A549 treated with CpdA at 1 μM for 4 hours (cell line): ENCODE measurements at places on chromosomes 12 and 14. TPM values are rescaled to one million over a fixed set of nuclear protein-coding genes. Genes with fewer than 3 reads are reported as not detected.

ACRBP gene
- total RNA-seq, result 0.10 to 0.24 TPM (median 0.18 TPM) in 4 of 5 replicates, not detected in the other

KRT73 gene
- total RNA-seq, result not detected in 5 replicates

SLC4A8 gene
- 1.1 to 2.3 TPM (median 1.2 TPM) in 5 replicates for total RNA-seq

ANO2 gene
- not detected in 5 replicates for total RNA-seq

SERPINA10 gene
- 0.08 TPM in 1 of 5 replicates, not detected in the others for total RNA-seq

HSPA2 gene
- total RNA-seq, result 41.1 to 51.7 TPM (median 45.6 TPM) in 5 replicates
